ENCODE measurements at places on chromosomes 13 and 19.

- no peak for DNase-seq
Measured at GRCh38 chr13:74706801-74707200, 572.6 kb upstream of the KLF12 start.

- no peak for DNase-seq
Measured at GRCh38 chr13:106958621-106959048, 390.7 kb upstream of the ARGLU1 start.

DNA sequence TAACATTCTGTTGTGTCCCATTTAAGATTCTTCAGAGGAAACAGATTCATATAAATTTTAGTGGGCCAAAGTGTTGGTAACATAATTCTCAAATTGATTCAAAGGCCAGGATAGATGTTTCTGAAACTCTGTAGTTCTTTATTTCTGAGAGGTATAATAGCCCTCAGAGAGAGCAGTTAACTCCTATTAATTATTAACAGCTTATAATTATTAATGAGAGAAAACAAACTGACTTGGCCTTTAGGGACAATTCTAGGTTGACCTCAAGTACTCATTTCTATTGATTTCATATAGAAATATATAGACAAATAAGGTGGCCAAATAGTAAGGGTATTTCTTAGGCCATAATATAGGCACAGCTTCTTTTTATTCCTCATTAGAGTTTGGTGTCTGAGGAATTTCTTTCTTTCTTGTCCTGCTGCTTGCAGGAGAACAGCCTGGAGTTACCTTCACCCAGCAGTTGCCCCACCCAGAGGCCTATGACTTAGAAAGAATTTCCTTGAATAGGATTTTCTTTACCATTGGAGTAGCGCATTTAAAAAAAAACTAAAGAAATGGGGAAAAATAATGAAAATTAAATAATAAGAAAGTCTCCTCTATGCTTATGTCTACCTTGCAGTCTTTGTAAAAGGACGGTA, 1430.1 kb upstream of the SPRY2 start:
- no peak for DNase-seq

DNA sequence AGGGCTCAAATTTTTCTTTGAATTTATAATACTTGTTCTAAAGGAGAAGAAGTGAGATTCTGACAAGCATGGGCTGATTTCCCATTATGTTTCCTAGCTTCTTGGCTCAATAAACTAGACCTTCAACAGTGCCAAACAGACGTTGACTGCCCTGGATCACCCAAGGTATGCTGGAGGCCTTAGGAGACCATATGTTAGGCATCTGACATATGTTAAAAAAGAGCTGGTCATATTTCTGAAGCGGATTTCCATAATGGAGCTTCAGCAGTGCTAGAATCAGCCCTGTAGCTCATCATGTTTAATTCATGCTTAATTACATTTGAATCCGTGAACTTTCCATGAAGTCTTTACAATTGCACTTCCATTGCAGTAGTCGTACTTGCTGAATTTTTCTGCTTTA, 653.3 kb downstream of the DIAPH3 start:
- DNase-seq: no peak

DNA sequence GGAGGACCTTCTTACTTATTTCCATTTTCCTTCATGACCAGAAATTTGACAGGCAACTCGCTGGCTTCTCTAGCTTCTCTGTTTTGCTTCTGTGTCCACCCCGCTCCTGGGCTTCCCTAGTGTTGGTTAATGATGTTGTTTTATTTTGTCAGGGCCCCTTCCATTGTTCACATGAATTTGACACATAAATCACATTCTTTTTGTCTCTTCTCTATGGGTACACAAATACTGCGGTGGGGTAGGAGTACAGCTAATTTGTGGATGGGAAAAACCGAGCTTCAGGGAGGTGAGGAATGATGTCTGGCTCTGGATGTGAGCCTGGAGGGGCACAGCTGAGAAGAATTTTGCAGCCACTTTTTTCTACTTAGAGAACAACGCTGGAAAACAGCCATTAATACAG, 199.8 kb downstream of the DNAJC15 start:
- no peak for DNase-seq

- no peak for DNase-seq
Measured at GRCh38 chr19:51456541-51457290, 1.5 kb downstream of the SIGLEC8 start.

DNA sequence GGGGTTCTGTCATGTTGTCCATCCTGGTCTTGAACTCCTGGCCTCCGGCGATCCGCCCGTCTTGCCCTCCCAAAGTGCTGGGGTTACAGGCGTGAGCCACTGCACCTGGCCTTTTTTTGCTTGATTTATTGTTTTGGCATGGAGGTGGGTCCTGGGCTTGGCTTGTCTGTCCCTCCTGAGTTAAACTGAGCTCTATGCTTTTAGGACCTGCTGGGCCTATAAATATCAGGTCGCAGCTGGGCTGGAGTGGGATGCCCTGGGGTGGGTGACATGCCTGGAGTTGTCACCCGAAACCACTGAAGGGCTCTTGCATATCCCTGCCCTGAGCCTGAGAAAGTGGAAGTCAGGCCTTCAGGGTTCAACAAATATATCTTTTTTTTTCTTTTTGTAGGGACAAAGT, 5.5 kb downstream of the ARRDC5 start:
- DNase-seq: no peak

- DNase-seq: no peak
Measured at GRCh38 chr19:36456831-36457230, 32.5 kb downstream of the ZNF566 start.

- no peak for DNase-seq
Measured at GRCh38 chr19:16085115-16085514, 8.8 kb downstream of the TPM4 start.

- DNase-seq: peak; percentile 31
Measured at GRCh38 chr19:52941941-52942385, 18.7 kb upstream of the ZNF888 start.

DNA sequence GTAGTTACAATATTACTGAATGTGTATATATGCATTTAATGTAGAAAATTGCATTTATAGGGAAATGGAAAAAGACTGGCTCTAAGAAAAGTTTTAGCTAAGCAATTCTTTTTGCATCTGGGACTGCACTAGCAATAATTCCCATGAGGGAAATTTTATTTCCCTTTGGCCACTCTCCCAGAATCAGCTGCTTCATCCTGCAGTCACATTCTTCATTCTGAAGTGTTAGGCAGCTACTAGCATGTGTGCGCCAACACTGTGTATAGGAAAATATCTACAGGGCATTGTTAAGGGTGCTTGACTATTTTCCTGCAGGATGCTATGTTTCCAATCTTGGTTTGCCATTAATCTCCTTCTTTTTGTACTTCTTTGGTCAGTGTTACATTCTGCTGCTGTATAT, 312.8 kb upstream of the PCDH20 start:
- DNase-seq: no peak

- DNase-seq: no peak
Measured at GRCh38 chr13:37597477-37598025, 1.0 kb downstream of the POSTN start.

DNA sequence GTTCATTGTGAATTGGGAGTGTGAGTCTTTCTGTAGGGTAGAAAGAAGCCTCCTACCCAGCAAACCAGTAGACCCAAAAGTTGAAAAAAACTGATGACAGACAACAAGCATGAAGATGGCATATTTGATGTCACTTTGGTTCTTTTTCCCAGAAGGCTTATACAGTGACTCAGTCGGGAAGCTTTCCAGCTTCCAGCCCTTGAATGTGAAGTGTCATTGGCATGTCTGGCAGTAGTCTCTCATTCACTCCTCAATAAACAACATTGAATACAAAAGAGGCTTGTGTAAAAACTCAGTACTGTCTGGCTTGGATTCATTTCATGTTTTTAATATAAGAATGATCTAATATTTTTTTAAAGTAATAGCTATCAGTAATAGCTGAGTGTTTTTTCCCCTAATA, 68.7 kb downstream of the IPO5 start:
- no peak for DNase-seq

DNA sequence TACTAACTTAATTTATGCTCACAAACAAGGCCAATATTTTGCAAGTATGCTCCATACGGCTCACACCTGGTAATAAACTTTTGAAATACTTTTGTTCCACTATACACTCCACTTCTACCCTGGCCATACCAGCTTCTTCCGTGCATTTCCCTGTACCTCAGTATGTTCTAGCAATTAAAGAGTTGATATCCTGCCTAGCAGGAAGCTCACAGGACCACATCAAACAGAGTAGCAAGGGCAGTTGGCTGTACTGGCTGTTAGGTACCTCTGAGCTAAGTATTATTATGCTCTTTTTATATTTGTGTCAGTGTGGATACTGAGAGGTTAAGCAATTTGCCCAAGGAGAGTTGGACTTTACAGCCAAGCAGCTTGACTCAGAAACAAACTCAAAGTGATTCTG, 257.7 kb downstream of the SLITRK6 start:
- DNase-seq: no peak

GRCh38 chr19:1819341-1820255, 7.5 kb upstream of the ATP8B3 start:
- no peak for DNase-seq

DNA sequence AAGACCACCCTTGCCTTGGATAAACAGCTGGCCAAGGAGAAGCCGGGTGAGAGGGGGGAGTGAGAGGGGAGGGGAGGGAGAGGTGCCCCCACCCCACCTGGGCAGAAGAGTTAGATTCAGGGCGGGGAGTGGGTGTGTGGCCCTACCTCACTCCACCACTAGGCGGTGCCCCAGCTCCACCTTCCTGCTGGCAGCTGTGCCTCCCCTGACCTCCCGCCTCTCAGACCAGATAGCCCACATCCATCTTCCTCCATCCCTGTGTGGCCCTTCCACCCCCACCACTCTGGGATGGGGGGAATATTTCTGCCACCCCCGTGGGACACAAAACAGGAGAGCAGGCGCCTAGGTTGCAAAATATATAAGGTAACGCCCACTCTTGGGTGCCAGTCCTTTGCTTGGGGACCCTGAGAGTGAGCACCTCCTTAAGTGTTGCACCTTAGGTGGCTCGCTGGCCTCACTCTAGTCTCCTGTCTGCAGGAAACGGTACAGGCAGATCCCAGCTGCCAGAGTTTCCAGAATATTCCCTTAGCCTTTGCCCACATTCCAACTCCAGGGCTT, 13.8 kb upstream of the EHD2 start:
- peak; percentile 70 for DNase-seq

DNA sequence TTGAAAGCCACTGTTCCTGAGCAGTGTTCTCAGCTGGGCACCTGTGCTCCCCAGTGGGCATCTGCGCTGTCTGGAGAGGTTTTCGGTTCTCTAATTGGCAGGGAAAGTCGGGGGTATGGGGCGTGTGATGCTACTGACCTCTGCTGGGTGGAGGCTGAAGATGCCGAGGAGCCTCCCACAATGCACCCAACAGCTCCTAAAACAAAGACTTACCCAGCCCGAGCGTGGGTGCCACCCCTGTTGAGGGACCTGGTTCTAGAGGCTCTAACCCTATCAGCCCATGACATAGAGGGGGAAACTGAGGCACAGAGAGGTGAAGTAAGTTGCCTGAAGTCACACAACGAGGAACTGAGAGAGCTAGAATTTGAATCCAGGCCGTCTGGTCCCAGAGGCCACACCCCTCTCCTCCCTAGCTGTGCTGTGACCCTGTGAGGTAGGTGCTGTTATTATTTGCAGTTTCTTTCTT, 2.3 kb downstream of the SPACA4 start:
- no peak for DNase-seq

GRCh38 chr13:110503979-110504499, 57.5 kb downstream of the RAB20 start:
- no peak for DNase-seq

All from activated CD4-positive, CD25-positive, alpha-beta regulatory T cell treated with anti-CD3 and anti-CD28 coated beads, Interleukin-2, amount 50 U/mL, for 72 hours (primary cell).